Activated naive CD8-positive, alpha-beta T cell treated with anti-CD3 and anti-CD28 coated beads, Interleukin-2, amount 50 U/mL, for 24 hours (primary cell): ENCODE measurements at places on chromosomes 2 and 18.

DNA sequence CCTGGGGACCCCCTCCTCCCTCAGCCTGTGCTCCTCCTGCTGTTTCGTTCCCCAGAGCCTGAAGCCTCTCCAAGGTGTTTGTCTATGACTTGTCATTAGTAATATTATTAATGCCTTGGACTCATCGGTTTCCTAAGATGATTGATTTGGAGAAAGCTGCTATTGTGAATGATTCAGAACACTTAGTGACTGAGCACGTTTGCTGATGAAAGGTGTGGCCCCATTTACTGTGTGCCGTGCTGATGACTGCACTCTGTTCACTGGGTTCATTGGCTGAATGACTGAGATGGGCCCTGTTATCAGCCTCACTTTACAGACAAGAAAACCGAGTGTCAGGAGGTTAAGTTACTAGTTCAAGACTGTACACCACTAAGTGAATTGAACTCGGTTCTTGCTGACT, 111.4 kb downstream of the SPP2 start:
- peaks cover 23% of the 10 kb centered on the region for H3K4me1 ChIP-seq
- DNase-seq, result no peak
- H3K4me3 ChIP-seq, result no peak overlapping the region

GRCh38 chr2:181829230-181829629, 62.3 kb upstream of the ITPRID2 start:
- H3K27me3 ChIP-seq, result peaks cover 4% of the 10 kb centered on the region
- no peak overlapping the region for H3K4me3 ChIP-seq
- H3K4me1 ChIP-seq, result no peaks in the 10 kb centered on the region
- no peaks in the 10 kb centered on the region for H3K36me3 ChIP-seq

DNA sequence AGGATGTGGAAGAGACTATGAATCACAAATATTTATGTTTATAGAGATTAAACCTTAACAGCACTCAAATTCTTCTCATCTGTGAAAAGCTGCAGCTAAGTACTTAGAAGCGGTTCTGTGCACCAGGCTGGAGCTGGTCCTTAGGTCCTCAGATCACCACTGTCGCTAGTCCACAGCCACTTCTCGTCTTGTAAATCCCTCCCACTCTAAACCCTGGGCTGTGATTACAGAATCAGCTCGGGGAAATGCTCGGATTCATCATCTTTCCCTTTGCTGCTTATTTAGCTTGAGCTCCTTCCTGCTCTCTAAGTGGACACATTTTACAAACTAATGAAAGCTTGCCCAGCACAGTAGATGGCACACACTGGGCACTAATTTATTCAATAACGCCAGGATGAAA, 61.7 kb downstream of the RNF152 start:
- no peak overlapping the region for H3K27ac ChIP-seq
- H3K27me3 ChIP-seq, result peaks cover 7% of the 10 kb centered on the region
- DNase-seq, result no peak

DNA sequence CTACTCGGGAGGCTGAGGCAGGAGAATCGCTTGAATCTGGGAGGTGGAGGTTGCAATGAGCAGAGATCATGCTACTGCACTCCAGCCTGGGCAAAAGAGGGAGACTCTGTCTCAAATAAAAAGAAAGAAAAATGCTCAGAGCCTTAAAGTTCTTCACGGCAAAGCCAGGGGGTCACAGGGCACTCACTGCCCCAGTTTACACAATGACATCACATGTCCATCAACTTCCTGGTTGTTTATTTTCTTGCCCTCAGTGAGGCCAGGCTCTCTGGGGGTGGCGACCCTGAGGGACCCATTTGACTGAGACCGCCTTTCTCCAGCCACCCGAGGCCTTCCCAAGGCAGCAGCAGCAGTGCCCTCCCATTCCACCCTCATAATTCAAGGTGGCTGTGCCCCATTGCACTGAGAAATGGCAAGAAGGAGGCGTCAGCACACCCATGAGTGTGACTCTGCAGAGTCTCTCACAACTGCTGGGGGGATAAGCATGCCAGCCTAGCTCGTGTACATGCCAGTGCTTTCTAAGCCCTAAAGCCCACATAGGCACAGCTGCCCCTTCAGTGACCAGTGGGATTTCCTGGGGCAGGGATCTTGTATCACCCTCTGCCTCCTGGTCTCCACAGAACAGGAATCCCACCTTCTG, 50.0 kb downstream of the SFXN5 start:
- H3K4me3 ChIP-seq, result no peak overlapping the region
- no peaks in the 10 kb centered on the region for H3K4me1 ChIP-seq
- no peaks in the 10 kb centered on the region for H3K27me3 ChIP-seq
- peaks cover 4% of the 10 kb centered on the region for H3K36me3 ChIP-seq
- no peak overlapping the region for H3K27ac ChIP-seq

- H3K4me1 ChIP-seq, result no peaks in the 10 kb centered on the region
- H3K4me3 ChIP-seq, result no peak overlapping the region
- no peaks in the 10 kb centered on the region for H3K36me3 ChIP-seq
- H3K27me3 ChIP-seq, result no peaks in the 10 kb centered on the region
- no peak overlapping the region for H3K27ac ChIP-seq
Measured at GRCh38 chr2:160820691-160821090, 327.1 kb upstream of the RBMS1 start.

DNA sequence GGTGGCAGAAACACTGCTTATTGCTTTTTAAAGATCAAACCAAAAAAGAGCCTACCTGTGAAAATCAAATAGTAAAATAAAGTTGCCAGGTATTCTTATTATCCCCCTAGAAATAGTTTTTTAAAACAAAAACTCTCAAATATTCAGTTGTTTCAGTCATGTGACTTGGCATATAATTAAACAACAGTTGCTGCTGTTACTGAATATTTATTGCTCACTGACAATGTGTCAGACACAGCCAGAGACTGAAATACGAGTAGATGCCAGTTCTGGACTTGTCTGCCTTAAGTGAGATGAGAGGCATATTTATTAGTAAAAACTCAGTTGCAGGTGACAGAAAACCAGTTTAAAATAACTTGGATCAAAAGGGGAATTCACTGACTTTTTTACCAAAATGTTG, 106.0 kb upstream of the RAB12 start:
- H3K36me3 ChIP-seq, result no peaks in the 10 kb centered on the region
- no peak overlapping the region for H3K27ac ChIP-seq
- peaks cover 5% of the 10 kb centered on the region for H3K27me3 ChIP-seq
- H3K4me1 ChIP-seq, result no peaks in the 10 kb centered on the region
- DNase-seq, result no peak
- no peak overlapping the region for H3K4me3 ChIP-seq

- H3K36me3 ChIP-seq, result peaks cover 17% of the 10 kb centered on the region
- no peaks in the 10 kb centered on the region for H3K27me3 ChIP-seq
- DNase-seq, result no peak
Measured at GRCh38 chr2:178452334-178452733, 1.2 kb downstream of the PJVK start.

DNA sequence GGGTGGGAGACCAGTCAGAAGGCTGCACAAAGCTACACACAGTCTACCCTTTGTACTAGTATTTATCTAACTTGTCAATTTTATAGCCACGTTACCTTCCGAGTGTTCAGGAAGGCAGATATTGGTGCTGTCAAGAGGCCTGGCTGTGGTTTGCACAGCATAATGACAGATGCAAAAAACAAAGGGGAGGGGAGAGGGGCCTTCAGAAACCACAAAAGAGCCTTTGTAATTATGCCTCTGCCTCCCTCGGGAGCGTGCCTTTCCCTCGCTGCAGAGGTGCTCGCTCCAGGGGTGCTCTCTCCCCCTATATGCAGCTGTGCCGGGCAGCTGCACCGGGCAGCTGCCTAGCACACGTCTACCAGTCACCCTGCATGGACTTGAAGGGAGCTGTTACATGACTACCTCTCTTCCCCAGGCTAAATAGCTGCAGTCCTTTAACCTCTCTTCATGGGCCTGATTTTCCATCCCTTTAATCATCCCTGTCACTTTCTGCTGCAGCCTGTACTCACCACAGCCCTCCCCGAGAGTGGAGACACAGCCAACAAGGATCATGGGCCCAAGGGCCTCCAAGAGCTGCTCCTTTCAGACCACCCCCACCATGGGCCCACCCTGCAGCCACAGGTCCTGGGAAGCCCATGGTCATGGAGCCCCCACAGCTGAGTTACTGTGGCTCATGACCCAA, 168.4 kb upstream of the PKDCC start:
- peaks cover 7% of the 10 kb centered on the region for H3K27me3 ChIP-seq
- no peak overlapping the region for H3K4me3 ChIP-seq
- H3K4me1 ChIP-seq, result no peaks in the 10 kb centered on the region
- DNase-seq, result no peak
- H3K27ac ChIP-seq, result no peak overlapping the region

DNA sequence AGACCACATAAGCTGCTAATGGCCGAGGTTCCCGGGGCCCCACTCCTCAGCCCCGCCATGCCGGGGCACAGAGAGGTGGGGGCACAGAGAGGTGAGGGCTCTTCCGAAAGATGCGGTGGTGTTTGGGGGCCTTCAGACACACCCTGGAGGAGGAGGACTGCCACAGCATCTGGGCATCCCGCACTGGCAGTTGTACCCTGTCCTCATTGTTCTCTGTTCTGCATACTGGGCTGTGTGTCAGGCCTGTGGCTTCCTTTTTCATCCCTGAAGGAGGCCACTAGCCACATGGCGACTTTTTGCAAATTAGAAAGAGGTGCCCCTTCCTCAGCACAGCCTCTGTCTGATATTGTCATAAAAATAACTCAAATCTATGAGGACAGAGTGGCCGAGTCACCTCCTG, 150.1 kb downstream of the CTIF start:
- no peak overlapping the region for H3K4me3 ChIP-seq
- no peak overlapping the region for H3K27ac ChIP-seq
- H3K36me3 ChIP-seq, result no peaks in the 10 kb centered on the region

GRCh38 chr2:233989221-233989858, 61.2 kb upstream of the SPP2 start:
- DNase-seq, result no peak
- peak overlapping the region; percentile 39 for H3K27ac ChIP-seq
- H3K4me3 ChIP-seq, result no peak overlapping the region
- H3K27me3 ChIP-seq, result no peaks in the 10 kb centered on the region

GRCh38 chr2:53442783-53443182, 324.8 kb upstream of the CHAC2 start:
- no peak overlapping the region for H3K4me3 ChIP-seq
- H3K27ac ChIP-seq, result no peak overlapping the region
- H3K36me3 ChIP-seq, result no peaks in the 10 kb centered on the region
- no peaks in the 10 kb centered on the region for H3K27me3 ChIP-seq

GRCh38 chr2:163475815-163476214, 260.0 kb downstream of the FIGN start:
- no peaks in the 10 kb centered on the region for H3K36me3 ChIP-seq
- H3K4me1 ChIP-seq, result no peaks in the 10 kb centered on the region
- H3K27me3 ChIP-seq, result no peaks in the 10 kb centered on the region
- no peak for DNase-seq
- no peak overlapping the region for H3K4me3 ChIP-seq

DNA sequence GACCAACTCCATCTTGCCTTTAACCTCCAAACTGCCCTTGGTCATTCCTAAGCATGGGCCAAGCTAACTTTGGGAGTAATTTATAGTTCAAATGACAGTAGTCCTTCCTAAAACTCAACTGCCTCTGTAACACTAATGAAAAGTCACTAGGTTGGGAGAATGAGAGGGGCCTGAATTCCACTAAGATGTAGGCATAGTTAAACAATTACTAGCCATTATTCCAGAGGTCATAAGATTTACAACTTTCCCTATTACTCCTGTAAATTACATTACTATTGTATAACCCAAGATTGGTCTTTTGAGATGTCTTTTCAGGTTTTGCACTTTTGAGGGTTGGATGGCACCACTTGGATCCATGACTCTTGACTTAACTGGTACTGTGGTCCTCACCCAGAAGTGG, 94.6 kb downstream of the SPP2 start:
- no peaks in the 10 kb centered on the region for H3K36me3 ChIP-seq
- no peaks in the 10 kb centered on the region for H3K27me3 ChIP-seq

GRCh38 chr2:179917272-179917671, 55.9 kb upstream of the ZNF385B start:
- H3K36me3 ChIP-seq, result no peaks in the 10 kb centered on the region
- H3K4me1 ChIP-seq, result no peaks in the 10 kb centered on the region
- no peak overlapping the region for H3K27ac ChIP-seq

- H3K4me1 ChIP-seq, result peaks cover 7% of the 10 kb centered on the region
- peaks cover 2% of the 10 kb centered on the region for H3K36me3 ChIP-seq
- no peaks in the 10 kb centered on the region for H3K27me3 ChIP-seq
- DNase-seq, result no peak
Measured at GRCh38 chr2:3305952-3306351, 71.7 kb downstream of the EIPR1 start.

- peaks cover 11% of the 10 kb centered on the region for H3K27me3 ChIP-seq
- H3K36me3 ChIP-seq, result no peaks in the 10 kb centered on the region
- H3K4me3 ChIP-seq, result no peak overlapping the region
Measured at GRCh38 chr18:25843791-25844190, 246.6 kb downstream of the SS18 start.

GRCh38 chr2:146777181-146777580, 1067.6 kb upstream of the ACVR2A start:
- no peaks in the 10 kb centered on the region for H3K4me1 ChIP-seq
- no peak overlapping the region for H3K27ac ChIP-seq
- H3K27me3 ChIP-seq, result no peaks in the 10 kb centered on the region

DNA sequence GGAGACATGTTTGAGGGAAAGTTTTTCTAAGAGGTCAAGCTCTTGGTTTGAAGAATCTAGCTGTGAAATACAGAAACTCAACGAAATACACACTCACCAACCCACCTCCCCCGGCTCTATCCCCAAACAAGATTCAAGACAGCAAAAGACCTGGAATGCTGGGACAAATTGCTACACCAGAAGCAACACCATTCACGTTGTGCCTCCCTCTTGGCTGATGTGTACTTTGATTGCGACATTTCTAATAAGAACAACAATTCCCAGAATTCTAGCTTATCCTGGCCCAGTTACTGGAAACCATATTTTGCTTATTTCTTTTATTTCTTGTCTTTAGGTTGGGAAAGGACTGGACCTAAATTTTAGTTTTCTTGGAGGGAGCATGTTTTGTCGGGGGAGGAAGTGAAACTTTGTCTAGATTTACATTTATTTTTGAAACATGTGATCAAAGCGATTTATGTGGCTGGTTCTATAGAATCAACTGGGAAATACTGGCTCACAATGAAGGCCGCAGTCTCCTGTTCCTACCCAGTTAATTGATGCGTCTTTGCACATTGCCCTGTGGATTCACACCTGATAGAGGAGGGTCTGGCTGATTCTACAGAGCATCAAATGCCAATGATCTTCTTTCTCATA, 29.6 kb upstream of the LPIN1 start:
- H3K36me3 ChIP-seq, result no peaks in the 10 kb centered on the region
- peaks cover 16% of the 10 kb centered on the region for H3K4me1 ChIP-seq
- no peak for DNase-seq
- H3K4me3 ChIP-seq, result no peak overlapping the region
- H3K27ac ChIP-seq, result no peak overlapping the region

GRCh38 chr18:9612977-9613376, 1.4 kb downstream of the PPP4R1 start:
- H3K4me3 ChIP-seq, result peak overlapping the region; percentile 92
- peaks cover 9% of the 10 kb centered on the region for H3K36me3 ChIP-seq
- no peak for DNase-seq
- peaks cover 45% of the 10 kb centered on the region for H3K4me1 ChIP-seq
- H3K27me3 ChIP-seq, result no peaks in the 10 kb centered on the region

- no peak overlapping the region for H3K4me3 ChIP-seq
- DNase-seq, result no peak
- no peaks in the 10 kb centered on the region for H3K36me3 ChIP-seq
- no peaks in the 10 kb centered on the region for H3K4me1 ChIP-seq
Measured at GRCh38 chr2:223450246-223450645, 151.9 kb downstream of the SCG2 start.
